Spinal cord (tissue), 10 donors: ENCODE measurements at places on chromosomes 13 and 19. TPM values are rescaled to one million over a fixed set of nuclear protein-coding genes. Genes with fewer than 3 reads are reported as not detected.

Gene NCAN
- 135 TPM for total RNA-seq

Gene MUC16
- total RNA-seq, result under 0.01 TPM

Gene CCNE1
- 7.3 TPM for total RNA-seq

Gene ZNF626
- total RNA-seq, result 19.1 TPM

Gene SULT2A1
- 0.10 TPM for total RNA-seq

Gene CYP4F22
- not detected for total RNA-seq

Gene SMIM44
- not detected for total RNA-seq

Gene OLFM4
- total RNA-seq, result 1.5 TPM

Gene WDR88
- 0.22 TPM for total RNA-seq

Gene COMP
- total RNA-seq, result not detected

Gene NXNL1
- total RNA-seq, result not detected

Gene ADGRE3
- not detected for total RNA-seq

Gene ZNF835
- 4.1 TPM for total RNA-seq

Gene MYO16
- total RNA-seq, result 11.7 TPM

Gene GARIN5A
- 5.8 TPM for total RNA-seq

Gene THSD1
- total RNA-seq, result 10.0 TPM

Gene GPR12
- total RNA-seq, result 12.7 TPM

Gene KLK15
- not detected for total RNA-seq

Gene AMH
- 2.8 TPM for total RNA-seq

Gene TNFSF9
- total RNA-seq, result 4.0 TPM

Gene TNFSF11
- total RNA-seq, result 0.22 TPM

Gene MYO1F
- 12.9 TPM for total RNA-seq

Gene OR4F17
- total RNA-seq, result not detected

Gene C1QTNF9B
- total RNA-seq, result 0.22 TPM

Gene FBXO17
- 7.7 TPM for total RNA-seq

Gene KXD1
- 28.0 TPM for total RNA-seq

Gene ERFL
- total RNA-seq, result 0.11 TPM

Gene IZUMO1
- total RNA-seq, result not detected

Gene ZNF681
- total RNA-seq, result 5.5 TPM

Gene SIN3B
- 33.5 TPM for total RNA-seq

Gene SIAH3
- total RNA-seq, result 3.5 TPM

Gene IRS2
- total RNA-seq, result 12.8 TPM

Gene HRC
- total RNA-seq, result 1.5 TPM

Gene KPTN
- total RNA-seq, result 7.1 TPM

Gene CPB2
- not detected for total RNA-seq

Gene ZNF841
- 33.0 TPM for total RNA-seq

Gene AMER2
- 21.0 TPM for total RNA-seq

Gene RNF113B
- not detected for total RNA-seq

Gene PRTN3
- 37.1 TPM for total RNA-seq

Gene DIRAS1
- total RNA-seq, result 16.8 TPM

Gene FAM216B
- 5.6 TPM for total RNA-seq

Gene POU2F2
- 2.9 TPM for total RNA-seq

Gene PSG1
- 0.61 TPM for total RNA-seq

Gene DOCK6
- 16.5 TPM for total RNA-seq

Gene CACNG7
- 9.7 TPM for total RNA-seq

Gene HAUS8
- total RNA-seq, result 2.4 TPM

Gene MAMSTR
- 0.89 TPM for total RNA-seq

Gene DKKL1
- 0.69 TPM for total RNA-seq

Gene KLK5
- 0.79 TPM for total RNA-seq

Gene TPTE2
- total RNA-seq, result 0.28 TPM

Gene ZNF526
- 4.6 TPM for total RNA-seq

Gene MED4
- total RNA-seq, result 44.9 TPM

Gene FXYD1
- total RNA-seq, result 20.4 TPM
